ENCODE measurements at places on chromosomes 1 and 21.
A peak's percentile ranks its signal among the peaks of the same experiment; 100 is the strongest.

GRCh38 chr1:203680765-203681164, 54.1 kb downstream of the ATP2B4 start:
- H3K27ac ChIP-seq, result no peak overlapping the region
- H3K4me1 ChIP-seq, result peaks cover 55% of the 10 kb centered on the region
- H3K27me3 ChIP-seq, result no peaks in the 10 kb centered on the region
- no peaks in the 10 kb centered on the region for H3K36me3 ChIP-seq
- no peak for DNase-seq

DNA sequence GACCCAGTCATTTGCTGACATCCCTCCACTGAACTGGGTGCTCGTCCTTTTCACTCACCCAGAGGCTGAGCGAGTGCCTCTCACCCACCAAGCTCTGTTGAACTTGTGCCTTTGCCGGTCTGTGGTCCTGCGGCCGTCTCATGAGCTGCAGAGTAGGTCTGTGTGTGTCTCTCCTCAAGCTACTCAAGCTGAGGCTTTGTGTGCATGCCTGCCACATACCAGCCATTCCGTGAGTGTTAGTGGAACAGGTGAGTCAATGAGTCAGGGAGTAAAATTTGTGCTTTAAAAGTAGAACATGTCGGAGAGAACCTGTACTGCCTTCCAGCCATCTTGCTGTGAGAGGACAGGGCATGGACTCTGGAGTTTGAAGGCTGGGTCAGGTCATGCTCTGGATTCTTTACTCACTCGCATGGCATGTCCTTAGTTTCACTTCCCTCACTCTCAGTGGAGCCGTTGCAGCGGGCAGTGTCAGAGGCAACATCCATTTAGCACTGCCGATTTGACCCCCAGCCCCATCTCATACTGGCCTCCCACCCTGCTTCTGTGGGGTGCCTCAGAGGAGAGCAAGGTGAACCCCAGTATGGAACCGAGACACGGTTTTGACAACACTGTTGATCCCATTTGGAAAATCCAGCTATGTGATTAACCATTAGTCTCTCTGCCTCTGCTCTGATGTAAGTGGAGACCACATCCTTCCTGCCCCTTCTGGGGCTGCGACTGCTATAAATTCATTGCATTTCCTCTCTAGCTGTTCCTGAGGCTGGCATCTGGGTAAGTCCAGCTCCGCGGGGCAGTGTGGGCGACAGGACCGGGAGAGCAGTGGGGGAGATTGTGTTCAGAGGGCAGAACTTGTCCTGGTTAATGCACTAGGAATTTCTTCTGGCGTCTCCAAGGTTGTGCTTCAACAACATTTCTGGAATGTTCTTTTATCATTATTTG, at the start of gene NLRP3:
TSS of gene NLRP3 (plus strand) at position 751 of the 939 bp plus-strand sequence. CDS start 2,628 bp downstream, outside the sequence.
- peak within 1 kb of the TSS; percentile 38 for H3K4me3 ChIP-seq
- no peaks in the 10 kb centered on the region for H3K4me1 ChIP-seq
- DNase-seq, result no peak
- H3K27me3 ChIP-seq, result no peaks in the 10 kb centered on the region
- peak within 1 kb of the TSS; percentile 57 for H3K27ac ChIP-seq

GRCh38 chr1:158002631-158003405, 9.4 kb downstream of the KIRREL1 start:
- no peaks in the 10 kb centered on the region for H3K27me3 ChIP-seq
- no peaks in the 10 kb centered on the region for H3K36me3 ChIP-seq
- no peak overlapping the region for H3K4me3 ChIP-seq
- DNase-seq, result no peak
- peak overlapping the region; percentile 77 for H3K27ac ChIP-seq
- H3K4me1 ChIP-seq, result peaks cover 100% of the 10 kb centered on the region

- no peaks in the 10 kb centered on the region for H3K36me3 ChIP-seq
- DNase-seq, result no peak
- no peaks in the 10 kb centered on the region for H3K27me3 ChIP-seq
- peaks cover 64% of the 10 kb centered on the region for H3K4me1 ChIP-seq
- H3K4me3 ChIP-seq, result no peak overlapping the region
Measured at GRCh38 chr1:12480748-12481362, 137.2 kb downstream of the DHRS3 start.

DNA sequence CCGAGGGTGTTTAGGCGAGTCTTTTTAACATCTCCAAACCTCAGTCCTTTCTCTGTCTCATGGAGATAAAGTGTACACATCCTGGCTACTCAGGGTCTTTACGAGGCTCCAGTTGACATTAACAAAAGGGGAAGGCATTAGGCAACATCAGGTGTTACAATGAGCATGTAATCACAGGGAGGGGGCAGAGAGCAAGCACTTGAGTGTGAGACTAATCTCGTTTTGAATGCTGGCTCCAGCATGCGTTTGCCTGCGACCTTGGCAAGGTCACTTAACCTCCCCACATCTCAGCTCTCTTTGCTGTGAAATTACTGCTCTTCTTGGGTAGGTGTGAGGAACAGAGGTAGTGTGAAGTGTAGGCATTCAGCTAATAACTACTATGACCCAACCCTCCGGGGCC, 3.1 kb downstream of the TNNT2 start:
- H3K27ac ChIP-seq, result no peak overlapping the region
- no peak overlapping the region for H3K4me3 ChIP-seq
- no peaks in the 10 kb centered on the region for H3K36me3 ChIP-seq
- peaks cover 79% of the 10 kb centered on the region for H3K27me3 ChIP-seq

DNA sequence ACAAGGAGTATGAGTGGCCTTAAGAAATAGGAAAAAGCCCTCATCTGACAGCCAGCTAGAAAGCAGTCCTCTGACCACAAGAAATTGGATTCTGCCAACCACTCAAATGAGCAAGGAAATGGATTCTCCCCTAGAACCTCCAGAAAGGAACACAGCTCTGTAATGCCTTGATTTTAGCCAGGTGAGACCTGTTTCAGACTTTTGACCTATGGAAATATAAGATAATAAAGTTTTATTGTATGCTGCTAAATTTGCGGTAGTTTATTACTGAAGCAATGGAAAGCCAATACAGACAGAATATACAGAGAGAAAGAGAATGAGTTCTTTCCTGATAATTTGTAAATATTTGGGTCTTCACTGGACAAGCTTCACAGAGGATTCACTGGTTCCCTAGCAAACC, 28.8 kb upstream of the SELE start:
- H3K4me3 ChIP-seq, result no peak overlapping the region
- no peak for DNase-seq
- no peak overlapping the region for H3K27ac ChIP-seq
- H3K27me3 ChIP-seq, result no peaks in the 10 kb centered on the region

GRCh38 chr1:244100704-244101453, 49.8 kb downstream of the ZBTB18 start:
- H3K4me3 ChIP-seq, result peak overlapping the region; percentile 18
- DNase-seq, result no peak
- H3K27ac ChIP-seq, result no peak overlapping the region
- no peaks in the 10 kb centered on the region for H3K27me3 ChIP-seq

DNA sequence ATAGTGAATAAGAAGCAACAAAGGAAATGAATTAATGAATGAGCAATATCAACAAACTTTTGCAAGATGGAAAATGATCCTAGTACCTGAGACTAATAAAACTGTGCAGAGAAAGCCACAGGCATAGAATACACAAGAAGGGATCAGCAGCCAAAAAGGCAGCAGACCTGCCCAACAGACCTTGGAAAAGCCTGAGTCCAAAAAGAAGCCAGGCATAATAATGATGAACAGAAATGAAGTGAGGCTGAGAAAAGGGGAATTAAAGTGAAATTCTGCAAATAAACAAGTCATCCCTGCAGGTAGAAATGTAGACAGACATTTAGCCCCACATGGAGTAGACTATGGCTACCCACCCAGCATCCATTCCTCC, 10.3 kb upstream of the PHTF1 start:
- no peaks in the 10 kb centered on the region for H3K4me1 ChIP-seq
- H3K36me3 ChIP-seq, result peaks cover 53% of the 10 kb centered on the region
- H3K4me3 ChIP-seq, result no peak overlapping the region
- H3K27me3 ChIP-seq, result no peaks in the 10 kb centered on the region

DNA sequence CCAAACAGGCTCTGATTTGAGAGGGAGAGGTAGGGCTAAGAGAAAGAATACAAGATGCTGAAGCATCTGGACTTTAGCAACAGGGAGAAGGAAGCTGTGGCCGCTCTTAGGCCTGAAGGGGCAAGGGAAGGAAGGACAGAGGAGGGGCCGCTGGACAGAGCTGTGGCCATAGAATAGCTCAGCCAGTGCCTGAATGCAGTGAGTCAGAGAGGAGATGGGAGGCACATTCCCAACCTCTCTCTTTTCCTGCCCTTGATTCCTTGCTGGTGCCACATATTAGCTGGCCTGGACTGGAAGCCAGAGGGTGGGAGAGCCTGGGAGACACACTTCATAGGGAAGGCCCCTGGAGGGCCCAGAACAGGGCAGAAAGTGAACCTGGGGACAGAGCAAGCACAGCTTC, 83.4 kb upstream of the POU3F1 start:
- H3K36me3 ChIP-seq, result no peaks in the 10 kb centered on the region
- no peak overlapping the region for H3K27ac ChIP-seq
- peaks cover 37% of the 10 kb centered on the region for H3K4me1 ChIP-seq
- DNase-seq, result no peak
- no peaks in the 10 kb centered on the region for H3K27me3 ChIP-seq
- H3K4me3 ChIP-seq, result no peak overlapping the region

DNA sequence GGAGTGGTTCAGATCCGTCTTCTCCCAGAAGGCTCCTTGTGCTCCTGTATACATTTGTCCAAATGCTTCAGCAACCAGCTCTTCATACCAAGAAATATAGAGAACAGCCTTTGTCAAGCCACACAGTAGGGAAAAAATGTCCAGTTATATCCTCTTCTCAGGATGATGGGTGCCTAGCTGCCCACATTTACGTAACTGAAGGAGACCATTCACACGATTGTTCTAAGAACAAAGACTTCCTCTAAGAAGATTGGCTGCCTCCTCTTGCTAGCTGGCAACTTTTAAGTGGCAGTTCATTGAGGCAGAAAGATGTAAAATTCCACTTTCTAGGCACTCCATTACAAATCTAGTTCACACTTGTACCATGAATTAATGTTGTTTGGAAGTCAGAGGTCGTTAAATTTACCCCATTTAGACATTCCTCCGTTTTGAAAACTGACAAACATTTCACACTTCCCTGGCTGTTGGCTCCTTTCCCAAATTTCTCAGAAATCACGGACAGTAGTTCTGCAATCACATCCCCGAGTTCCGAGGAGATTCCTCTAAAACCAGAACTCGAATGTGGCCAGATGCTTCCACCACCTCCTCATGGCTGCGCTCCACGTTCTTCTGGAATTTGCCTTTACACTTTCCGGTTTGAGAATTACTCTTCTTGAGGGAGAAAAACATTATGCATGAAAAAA, 45.6 kb upstream of the CSF1 start:
- H3K27me3 ChIP-seq, result no peaks in the 10 kb centered on the region
- H3K36me3 ChIP-seq, result no peaks in the 10 kb centered on the region
- peak overlapping the region; percentile 0 for H3K27ac ChIP-seq

DNA sequence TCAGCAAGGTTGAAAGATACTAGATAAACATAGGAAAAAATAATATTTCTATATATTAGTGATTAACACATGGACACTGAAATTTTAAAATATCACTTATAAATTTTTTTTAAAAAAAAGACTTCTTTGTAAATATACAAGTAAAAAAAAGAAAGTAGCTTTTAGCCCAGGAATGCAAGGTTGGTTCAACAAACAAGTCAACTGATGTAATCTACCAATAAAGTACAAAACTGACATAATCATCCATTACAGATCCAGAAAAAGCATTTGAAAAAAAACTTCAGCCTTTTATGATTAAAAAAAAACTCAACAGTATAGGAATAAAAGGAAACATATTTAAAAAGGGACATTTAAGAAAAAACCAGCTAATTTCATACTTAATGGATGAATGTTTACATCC, 48.4 kb downstream of the TRMT1L start:
- H3K27ac ChIP-seq, result no peak overlapping the region
- peaks cover 7% of the 10 kb centered on the region for H3K36me3 ChIP-seq
- no peak overlapping the region for H3K4me3 ChIP-seq
- H3K4me1 ChIP-seq, result no peaks in the 10 kb centered on the region
- DNase-seq, result no peak

DNA sequence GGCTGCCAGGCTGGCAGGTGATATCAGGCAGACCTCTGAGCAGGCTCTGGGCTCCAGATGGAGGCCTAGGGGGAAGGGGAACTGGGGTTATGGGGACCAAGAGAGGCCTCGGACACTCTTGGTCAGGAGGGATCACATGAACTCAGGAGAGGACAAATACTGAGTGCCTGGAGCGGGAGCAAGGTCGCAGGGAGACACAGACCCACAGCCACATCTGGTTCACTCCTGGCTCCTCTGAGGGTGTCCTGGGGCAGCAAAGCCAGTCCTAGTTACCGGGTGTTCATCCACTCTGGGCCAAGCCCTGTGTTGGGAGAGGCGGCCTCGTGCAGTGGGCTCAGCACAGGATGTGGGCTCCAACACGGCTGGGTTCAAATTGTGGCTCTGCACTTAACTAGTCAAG, 239.0 kb downstream of the PTPRU start:
- H3K36me3 ChIP-seq, result no peaks in the 10 kb centered on the region
- H3K27me3 ChIP-seq, result peaks cover 3% of the 10 kb centered on the region
- H3K4me1 ChIP-seq, result no peaks in the 10 kb centered on the region
- H3K27ac ChIP-seq, result no peak overlapping the region
- H3K4me3 ChIP-seq, result no peak overlapping the region

DNA sequence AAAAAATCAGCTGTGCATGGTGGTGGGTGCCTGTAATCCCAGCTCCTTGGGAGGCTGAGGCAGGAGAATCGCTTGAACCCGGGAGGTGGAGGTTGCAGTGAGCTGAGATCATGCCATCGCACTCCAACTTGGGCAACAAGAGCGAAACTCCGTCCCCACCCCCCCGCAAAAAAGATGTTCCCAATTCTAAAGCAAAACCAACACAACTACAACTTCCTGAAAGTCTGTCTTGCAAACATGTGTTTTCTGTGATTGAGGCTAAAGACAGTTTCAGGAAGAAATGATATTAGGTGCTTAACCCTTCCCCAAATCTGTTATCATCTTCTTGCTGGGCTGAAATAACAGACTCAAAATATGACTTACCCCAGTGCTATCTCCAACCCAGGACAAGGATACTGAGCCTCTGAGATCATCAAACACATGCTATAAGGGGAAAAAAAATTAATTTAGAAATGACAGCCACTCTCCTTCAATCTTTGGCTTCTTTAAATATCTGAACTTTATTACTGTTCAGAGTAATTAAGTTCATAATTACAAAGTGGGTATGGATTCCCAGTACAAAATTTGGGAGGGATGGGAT, 28.5 kb downstream of the SORT1 start:
- peaks cover 11% of the 10 kb centered on the region for H3K4me1 ChIP-seq
- no peaks in the 10 kb centered on the region for H3K36me3 ChIP-seq
- peak overlapping the region; percentile 74 for H3K27ac ChIP-seq

DNA sequence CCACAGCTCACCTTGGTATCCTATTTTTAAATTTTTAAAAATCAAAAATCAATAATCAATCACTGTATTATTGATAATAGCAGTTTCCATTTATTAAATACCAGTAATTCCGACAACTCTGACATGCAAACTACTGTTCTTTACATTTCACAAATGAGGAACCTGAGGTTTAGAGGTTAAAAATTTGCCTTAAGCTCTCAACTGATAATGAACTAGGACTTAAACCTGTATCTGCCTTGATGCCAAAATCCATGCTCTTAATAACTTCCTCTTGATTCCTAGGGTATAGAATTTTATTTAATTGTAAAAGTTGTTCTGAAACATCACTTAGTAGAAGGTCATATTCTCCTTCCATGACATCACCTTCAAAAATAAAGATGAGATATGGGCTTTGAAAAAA, 5.6 kb downstream of the ARHGAP29 start:
- H3K36me3 ChIP-seq, result no peaks in the 10 kb centered on the region
- H3K27ac ChIP-seq, result no peak overlapping the region
- H3K27me3 ChIP-seq, result no peaks in the 10 kb centered on the region
- H3K4me1 ChIP-seq, result peaks cover 5% of the 10 kb centered on the region
- H3K4me3 ChIP-seq, result no peak overlapping the region

Data from esophagus squamous epithelium (tissue), 5 donors.